ENCODE measurements at places on chromosomes 16 and 17.
A peak's percentile ranks its signal among the peaks of the same experiment; 100 is the strongest.

GRCh38 chr17:17987901-17988300 is 15.2 kb downstream of the DRC3 start:
- DNase-seq = no peak

GRCh38 chr17:17254036-17254435 is 17.1 kb upstream of the FLCN start:
- DNase-seq = peak; percentile 42

- DNase-seq = no peak
Measured at GRCh38 chr17:80885947-80886582, 105.6 kb upstream of the CHMP6 start.

DNA sequence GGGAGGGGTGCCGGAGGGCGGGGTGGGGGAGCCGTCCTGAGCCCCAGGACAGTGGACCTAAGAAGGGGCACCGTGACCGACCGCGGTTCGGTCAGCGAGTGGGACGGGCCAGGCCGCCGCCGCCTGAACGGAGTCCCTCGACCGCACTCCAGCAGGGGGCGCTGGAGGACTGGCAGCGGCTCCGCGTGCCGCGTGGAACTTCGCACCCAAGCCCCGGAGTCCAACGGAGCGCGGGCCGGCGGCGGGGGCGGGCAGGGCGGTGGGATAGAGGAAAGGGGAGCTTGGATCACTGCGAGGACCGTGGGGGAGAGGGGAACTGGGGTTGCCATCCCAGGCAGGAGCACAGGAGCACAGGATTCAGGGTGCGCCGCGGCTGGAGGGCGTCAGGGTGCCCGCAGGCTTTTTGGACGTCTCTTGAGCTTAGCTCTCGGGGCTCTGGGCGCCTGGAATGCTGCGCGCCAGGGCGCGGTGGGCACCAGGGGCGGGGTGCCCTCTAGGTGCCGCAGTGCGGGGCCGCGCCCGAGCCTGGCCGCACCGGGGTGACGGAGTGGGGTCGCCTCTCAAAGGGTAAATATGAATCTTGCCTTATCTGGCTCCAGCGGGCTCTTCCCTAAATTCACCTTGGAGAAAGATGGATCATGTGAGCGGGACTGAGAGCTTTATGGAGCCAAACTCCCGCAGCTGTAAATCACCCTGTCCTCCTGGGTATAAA is 379 bp upstream of the OTOP2 start:
- DNase-seq = peak; percentile 46

- no peak for DNase-seq
Measured at GRCh38 chr17:66984730-66985129, 20.2 kb downstream of the CACNG4 start.

DNA sequence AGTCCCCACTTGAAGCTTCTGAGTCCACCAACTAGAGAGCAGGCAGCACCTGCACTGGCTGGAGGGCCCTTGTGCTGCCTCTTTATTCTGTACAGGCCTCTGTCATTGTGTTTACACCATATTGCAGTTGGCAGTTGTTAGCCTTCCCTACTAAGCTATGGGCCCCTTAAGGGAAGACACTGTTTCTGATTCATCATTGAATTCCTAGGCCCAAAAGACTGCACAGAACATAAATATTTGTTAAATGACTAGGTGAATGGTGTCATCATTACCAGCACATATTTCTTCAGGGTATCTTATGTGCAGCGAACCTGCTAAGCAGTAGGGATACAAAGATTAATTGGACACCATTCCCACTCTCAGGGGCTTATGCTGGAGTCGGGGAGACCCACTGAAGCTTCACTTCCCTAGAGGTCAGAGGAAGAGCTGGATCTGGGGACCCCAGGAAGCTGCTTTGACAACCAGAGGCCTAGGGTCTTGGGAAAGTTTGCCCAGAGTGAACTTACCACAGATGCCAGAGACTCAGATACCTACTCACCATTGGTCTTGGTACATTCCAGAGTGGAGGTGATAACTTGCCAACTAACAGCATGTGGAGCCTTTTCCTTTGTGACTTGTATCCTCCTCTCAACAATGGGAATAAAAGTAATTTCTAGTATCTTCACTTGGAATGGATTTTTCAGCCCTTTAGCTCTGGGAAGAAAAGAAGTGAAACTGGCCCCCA is 28.7 kb upstream of the DDX52 start:
- no peak for DNase-seq

DNA sequence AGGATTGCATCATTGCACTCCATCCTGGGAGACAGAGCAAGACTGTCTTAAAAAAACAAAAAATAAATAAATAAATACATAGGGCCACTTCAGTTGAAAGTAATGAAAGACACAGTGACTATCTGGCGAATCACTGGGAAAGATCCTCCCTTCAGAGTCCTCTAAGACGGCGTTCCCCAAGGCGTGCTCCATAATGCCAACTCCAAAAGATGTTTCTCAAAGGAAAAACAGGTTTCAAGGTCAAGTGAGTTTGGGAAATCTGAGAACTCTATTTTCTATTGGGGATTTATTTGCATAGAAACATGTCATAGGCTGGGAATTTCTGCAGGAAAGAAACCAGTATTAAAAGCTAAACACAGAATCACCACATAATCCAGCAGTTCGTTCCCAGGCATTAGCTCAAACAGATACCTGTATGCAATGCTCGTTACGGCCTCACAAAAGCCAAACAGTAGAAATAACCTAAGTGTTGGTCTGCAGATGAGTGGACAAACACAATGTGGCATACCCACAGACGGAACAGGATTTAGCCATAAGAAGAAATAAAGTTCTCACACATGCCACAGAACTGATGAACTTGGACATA is 7.9 kb downstream of the KLHDC4 start:
- DNase-seq = no peak

DNA sequence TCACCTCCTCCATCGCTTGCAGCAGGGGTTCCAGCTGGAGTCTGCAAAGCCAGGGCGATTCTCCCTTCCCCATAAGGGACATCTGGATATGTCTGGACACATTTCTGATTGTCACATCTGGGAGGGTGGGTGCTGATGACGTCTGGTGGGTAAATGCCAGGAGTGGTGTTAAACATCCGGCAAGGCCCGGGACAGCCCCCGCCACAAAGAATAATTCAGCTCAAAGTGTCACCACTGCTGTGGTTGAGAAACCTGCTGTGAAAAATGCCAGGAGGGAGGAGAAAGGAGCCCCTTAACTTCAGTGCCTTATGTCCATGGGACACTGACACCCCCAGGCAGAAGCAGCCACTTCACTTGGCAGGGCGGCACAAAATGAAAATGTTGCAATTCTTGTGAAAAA is 179.4 kb upstream of the SDK2 start:
- no peak for DNase-seq

DNA sequence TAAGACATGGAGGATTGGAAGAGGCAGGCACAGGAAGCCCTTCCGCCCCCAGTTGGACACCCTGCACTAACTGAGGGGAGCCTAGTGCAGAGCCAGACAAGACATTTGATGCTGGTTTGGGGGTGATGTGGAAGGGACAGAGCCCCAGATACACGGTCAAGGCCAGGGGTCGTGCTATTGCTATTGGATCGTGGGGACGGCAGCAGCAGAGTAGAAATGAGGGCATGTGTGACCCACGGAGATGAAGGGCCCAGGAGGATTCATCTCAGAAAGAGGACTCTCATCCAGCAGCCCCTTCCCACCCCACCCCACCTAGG is 2.0 kb upstream of the VAMP2 start:
- DNase-seq = no peak

- no peak for DNase-seq
Measured at GRCh38 chr17:59859444-59860025, 33.2 kb downstream of the TUBD1 start.

DNA sequence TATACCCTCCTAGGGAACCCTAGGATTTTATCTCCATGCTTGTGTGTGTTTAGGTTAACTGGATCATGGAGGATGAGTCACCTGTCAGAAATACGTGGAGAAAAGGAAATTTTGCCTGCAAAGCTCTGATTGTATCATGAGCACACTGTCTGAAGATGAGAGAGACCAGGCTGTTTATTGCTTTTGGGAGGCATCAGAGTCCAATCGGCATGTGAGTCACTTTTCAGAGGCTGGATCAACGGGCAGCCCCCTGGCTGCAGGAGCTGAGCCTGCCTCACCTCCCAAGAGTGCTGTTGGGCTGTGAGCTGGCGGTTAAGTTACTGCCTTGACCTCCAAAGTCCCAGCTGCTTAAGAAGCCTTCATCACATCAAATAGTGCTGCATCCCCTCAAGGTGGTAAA is 41.5 kb upstream of the MED9 start:
- DNase-seq = no peak

DNA sequence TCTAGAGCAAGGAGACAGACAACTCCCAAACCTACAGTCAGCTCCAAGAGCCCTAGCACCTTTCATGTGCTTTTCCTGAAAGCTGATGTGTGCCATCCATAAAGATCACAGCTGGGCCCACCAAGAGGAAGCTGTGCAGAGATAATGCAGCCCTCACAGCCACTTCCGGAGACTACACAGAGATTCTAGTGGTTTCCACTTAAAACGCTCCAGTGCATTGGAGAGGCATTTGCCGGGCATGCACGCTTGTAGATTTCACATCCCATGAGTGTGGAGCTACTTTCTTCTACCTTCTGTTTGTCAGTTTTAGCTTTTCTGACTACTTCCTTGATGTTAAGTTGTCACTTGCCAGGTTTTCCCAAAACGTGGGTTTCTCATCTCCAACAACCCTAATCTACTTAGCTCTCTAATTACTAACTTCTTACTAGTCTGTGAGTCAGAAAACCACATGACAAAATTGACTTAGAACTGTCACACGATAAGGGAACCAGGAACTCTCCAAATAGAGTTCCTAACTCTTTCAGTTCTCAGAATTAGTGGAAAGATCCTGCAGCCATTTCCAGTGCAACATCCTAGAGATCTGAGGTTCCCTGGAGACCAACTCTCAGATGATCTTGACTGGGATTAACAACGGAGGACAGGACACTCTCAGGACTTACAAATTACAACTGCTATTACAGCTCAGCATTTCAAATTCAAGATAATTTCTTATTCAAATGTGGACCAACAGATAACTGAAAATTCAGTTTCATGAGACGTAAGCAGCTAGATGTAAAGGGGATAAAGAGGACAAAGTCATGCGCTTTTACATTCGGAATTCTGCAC is 28.6 kb downstream of the PMP22 start:
- DNase-seq = no peak

GRCh38 chr16:84648595-84649510 is 542 bp downstream of the KLHL36 start:
- peak; percentile 25 for DNase-seq

DNA sequence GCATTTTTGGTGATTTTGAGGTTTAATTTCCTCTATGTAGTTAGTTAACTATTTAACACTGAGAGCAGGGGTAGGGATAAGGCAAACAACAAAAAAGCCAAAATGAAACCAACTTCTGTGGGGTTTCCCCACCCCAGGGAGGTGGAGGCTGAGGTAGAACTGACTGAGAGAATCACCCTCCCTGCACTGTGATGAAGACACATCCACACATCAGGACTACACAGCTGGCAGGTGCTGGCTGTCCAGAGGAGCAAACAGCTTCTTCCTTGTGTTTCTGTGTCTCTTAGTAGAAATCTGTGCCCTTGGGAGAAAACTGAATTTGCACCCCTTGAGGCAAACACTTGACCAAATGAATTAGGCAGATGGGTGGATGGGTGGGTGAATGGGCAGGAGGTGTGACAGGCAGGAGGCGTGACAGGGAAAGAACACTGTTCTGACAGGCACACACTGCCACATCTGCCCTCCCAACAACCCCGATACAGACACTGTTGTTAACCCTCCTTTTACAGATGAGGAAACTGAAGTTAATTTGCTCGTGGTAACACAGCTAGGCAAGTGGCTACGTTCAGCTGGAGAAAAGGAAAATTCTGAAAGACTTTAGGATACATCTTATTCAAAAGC is 62.9 kb upstream of the AMZ2 start:
- DNase-seq = no peak

DNA sequence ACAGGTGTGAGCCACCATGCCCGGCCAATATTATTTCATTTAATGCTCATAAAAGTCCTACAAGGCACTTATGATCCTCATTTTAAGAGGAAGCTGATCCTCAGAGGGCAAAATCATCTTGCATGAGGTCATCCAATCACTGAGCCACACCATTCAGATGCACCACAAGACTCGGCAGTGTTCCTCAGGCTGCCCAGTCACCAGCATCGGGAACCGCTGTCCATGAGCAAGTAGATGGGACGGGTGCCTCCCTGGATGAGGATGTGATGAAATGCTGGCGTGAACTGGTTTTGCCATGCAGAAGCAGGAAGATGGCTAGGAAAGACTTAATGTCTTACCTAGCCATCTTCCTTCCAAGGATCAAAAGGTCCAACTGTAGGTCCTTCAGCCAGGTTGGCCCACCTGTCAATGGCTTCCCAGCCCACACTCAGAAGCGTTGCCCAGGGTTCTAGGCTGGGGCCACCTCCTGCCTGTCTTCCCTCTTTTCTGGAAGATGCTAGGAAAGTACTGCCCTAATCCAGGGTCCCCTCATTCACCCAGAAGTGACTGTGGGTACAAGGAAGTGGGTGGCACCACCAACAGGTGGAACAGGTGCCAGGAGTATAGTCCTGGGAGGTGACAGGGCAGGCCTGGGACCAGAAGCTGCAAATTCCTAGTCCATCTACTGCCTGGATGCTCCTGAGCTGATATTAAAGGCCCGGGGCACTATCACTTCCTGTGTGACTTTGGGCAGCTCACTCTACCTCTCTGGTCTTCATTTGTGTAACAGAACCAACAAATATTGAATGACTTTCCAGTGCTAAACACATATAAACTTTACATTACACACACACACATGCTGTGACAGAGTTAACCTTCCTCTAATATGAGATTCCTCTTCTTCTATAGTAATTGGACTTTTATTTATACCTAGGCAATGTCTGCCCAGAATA is 32.2 kb upstream of the CRYBA1 start:
- no peak for DNase-seq

GRCh38 chr16:5854027-5854426 is 756.4 kb upstream of the EEF2KMT start:
- DNase-seq = no peak

GRCh38 chr17:79220713-79221291 is 146.2 kb downstream of the ENGASE start:
- DNase-seq = no peak

DNA sequence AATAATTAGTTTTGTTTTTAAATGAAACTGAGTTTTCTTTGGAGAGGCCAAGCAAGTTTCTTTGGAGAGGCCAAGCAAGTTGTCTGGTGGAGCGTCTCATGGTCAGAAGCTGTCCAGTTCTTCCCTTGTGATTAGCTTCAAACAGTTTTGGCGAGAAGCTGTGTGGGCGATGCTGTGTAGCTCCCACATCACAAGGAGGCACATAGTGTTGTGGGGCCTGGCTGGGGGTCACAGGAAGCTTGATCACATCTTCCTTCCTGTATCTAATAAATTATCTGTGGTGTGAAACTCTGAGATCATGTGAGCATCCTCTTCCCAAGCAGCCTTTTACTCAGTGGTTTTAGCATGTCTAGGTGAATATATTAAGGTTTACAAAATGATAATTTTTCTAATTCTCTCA is 33.9 kb downstream of the SPECC1 start:
- no peak for DNase-seq

DNA sequence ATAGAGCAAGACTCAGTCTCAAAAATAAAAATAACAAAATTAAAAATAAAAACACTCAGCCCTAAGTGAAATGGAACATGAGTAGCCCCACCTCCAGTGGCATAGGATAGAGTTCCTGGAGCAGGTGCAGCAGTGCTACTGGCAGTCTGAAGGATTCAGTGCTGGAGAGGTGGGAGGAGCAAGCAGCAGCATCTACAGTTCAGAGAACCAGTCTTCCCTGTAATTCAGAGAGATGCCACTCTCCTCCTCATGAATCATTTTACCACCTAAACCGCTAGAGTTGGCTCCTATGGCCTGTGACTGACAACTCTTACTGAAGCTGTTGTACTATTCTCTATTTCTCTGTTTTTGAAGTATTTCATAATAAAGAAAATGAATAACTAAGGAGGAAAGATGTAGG is 56.0 kb upstream of the SMURF2 start:
- DNase-seq = peak; percentile 17

Data from head of caudate nucleus (tissue), 42 donors.